ENCODE measurements at places on chromosomes 7 and 10.
A peak's percentile ranks its signal among the peaks of the same experiment; 100 is the strongest.

GRCh38 chr10:4267086-4267773, 482.2 kb upstream of the KLF6 start:
- peaks cover 12% of the 10 kb centered on the region for H3K36me3 ChIP-seq
- DNase-seq, result no peak
- no peak overlapping the region for H3K4me3 ChIP-seq
- H3K4me1 ChIP-seq, result no peaks in the 10 kb centered on the region
- H3K27ac ChIP-seq, result no peak overlapping the region

- peaks cover 18% of the 10 kb centered on the region for H3K4me1 ChIP-seq
- H3K36me3 ChIP-seq, result no peaks in the 10 kb centered on the region
- H3K27me3 ChIP-seq, result no peaks in the 10 kb centered on the region
- no peak overlapping the region for H3K27ac ChIP-seq
- no peak overlapping the region for H3K4me3 ChIP-seq
Measured at GRCh38 chr7:15778191-15778590, 91.7 kb upstream of the MEOX2 start.

- H3K27ac ChIP-seq, result peak overlapping the region; percentile 50
- peaks cover 67% of the 10 kb centered on the region for H3K27me3 ChIP-seq
- peak overlapping the region; percentile 63 for H3K4me3 ChIP-seq
- H3K36me3 ChIP-seq, result no peaks in the 10 kb centered on the region
- H3K4me1 ChIP-seq, result peaks cover 78% of the 10 kb centered on the region
- peak; percentile 53 for DNase-seq
Measured at GRCh38 chr10:21518149-21518640, 7.3 kb downstream of the SKIDA1 start.

DNA sequence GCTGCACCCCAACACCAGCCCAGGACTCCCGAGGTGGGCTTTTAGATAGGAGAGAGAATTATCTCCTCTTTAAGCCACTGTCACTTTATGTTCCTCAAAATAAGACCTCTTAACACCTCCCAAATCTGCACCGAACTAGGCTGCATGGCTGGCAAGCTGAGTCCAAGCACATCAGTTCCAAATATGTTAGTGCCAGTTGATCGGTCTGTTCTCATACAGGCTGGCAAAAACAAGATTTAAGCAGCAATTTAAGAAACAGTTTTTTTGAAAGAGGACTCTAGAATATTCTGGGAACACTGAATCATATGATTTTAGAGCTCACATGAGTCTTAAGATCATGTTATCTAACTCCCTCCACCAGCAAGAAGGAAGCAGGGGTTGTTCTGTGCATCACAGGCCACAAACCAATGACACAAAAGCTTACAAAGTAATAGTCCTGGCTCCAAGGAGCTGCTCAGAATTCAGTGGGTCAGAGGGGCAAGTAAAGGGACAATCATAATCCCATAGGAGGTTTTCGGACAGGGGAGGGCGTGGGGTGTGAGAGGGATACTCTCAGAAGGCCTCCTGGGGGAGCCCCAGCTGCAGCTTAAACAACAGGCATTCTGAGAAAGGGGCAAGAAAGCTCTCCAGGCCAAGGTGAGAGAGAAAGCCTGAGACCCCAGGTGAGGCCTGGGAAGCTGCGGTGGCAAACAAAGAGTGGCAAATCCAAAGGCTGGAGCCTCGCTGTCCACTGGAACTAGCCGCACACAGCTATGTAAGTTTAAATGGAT, 7.1 kb downstream of the COBL start:
- no peak for DNase-seq
- H3K4me1 ChIP-seq, result peaks cover 74% of the 10 kb centered on the region
- peaks cover 4% of the 10 kb centered on the region for H3K27me3 ChIP-seq
- peak overlapping the region; percentile 1 for H3K27ac ChIP-seq
- H3K36me3 ChIP-seq, result no peaks in the 10 kb centered on the region

Data from GM23338 (cell line).